HFF-Myc (cell line): ENCODE measurements at places on chromosomes 11 and 22.

DNA sequence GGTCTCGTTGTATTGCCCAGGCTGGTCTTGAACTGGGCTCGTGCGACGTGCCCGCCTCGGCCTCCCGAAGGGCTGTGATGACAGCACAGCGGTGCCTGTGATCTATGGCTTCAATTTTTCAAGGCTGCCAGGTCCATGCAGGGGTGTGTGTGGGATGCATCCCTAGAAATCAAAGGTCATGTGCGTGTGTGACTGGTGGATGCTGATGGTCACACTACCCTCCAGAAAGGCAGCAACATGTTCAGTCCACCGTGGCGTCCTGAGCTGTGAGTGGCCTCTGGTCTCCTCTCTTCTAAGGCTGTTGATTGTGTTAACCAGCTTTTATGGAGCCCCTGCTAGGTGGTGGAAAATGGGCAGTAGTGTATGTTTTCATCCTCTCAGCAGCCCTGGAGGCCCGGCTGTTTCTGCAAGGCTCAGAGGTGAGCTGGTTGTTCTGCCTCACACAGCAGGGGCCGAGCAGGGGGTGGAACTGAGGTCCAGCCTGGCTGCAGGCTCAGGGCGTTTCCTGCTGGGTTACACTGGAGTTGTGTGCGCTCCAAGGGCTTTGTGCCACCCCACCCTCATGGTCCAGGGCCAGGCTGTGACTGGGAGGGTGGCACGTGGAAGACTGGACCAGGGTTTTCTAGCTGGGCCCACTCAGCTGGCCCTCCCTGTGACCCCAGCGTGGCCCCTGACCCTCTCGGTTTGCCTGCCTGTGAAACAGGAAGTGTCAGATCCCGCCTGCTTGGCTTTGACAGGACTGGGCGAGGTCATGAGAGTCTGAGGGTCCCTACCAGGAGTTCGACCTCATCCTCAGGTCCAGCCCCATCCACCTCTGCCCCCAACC is 7.7 kb downstream of the BIK start:
- DNase-seq = no peak

DNA sequence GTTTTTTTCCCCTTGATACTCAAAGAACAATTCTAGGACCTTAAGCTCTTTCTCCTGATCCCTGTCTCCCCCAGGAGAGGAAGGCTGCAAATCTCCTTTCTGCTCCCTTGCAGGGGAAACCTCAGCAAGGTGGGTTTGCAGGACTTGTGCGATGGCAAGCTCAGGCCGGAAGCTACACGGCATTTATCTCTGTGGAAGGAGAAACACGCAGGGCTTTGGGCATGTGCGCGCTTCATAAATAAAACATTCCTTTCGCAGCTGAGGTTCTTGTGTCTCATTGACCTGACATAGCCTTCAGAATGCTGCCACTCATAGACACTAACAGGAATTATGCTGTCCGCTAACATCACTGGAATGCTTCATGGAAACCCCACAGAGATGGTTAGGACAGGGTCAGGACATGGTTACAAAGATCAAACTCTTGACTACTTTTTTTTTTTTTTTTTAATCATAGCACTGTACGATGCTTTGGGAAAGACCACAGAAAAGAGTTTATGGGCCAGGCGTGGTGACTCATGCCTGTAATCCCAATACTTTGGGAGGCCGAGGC is 42.6 kb downstream of the SLN start:
- no peak for DNase-seq

DNA sequence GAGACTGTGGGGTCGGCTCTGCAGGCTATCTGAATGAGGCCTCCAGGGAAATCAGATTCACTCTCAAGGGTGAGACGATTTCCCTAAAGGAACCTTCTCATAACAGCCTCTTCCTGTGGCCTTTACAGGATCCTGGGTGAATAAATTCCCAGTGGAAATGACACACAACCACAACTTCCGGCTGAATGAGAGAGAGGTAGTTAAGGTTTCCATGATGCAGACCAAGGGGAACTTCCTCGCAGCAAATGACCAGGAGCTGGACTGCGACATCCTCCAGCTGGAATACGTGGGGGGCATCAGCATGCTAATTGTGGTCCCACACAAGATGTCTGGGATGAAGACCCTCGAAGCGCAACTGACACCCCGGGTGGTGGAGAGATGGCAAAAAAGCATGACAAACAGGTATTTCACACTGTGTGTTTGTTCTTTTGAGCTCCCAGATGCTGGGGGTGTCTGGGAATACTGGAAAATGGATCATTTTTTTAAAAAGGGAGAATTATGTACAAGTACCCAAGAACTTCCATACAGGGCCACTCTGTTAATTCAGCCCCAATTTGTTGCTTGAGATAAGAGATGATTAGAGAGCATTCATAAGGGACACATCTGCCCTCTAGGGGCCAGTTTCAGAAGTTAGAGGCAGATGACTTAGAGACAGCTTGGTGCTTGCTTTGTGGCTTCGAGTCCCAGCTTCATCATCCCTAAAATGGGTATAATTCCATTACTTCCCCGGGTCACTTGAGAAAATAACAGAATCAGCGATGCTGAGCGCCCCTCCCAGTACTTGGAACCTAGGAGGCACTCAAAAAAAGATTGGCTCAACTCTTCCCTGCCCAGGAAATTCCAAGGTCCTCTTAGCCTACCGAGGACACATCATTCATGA is 10.2 kb downstream of the SERPIND1 start:
- peak; percentile 29 for DNase-seq

DNA sequence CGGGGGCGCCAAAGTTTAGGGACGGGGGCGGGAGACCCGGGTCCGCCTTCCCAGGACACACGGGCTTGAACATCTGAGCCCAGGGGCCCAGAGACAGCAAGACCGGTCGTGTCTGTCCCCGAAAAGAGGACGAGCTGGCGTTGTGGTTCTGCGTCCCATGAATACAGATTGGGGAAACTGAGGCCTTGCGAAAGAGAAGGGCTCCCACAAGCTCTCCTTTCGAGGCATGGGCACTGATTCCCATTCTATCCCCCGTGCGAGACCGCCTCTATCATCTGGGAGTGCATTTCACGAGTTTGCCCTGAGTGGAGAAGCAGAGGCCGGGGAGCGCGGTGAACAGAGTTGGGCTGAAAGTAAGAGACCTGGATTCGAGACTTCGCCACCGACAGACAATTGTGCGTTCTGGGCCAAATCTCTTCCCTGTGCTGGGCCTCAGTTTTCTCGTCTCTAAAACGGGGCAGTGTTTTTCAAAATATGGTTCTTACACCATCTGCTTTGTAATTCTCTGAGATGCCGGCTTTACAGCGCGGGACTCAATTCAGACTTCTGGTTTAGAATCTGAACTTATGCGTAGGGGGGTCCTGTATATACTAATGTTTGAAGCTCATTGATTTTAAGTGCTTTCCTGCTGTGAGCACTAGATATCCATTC is 471 bp downstream of the RNF185 start:
- no peak for DNase-seq

- no peak for DNase-seq
These were observed 24.5 kb downstream of the MMP20 start for GRCh38 chr11:102600666-102601065.

DNA sequence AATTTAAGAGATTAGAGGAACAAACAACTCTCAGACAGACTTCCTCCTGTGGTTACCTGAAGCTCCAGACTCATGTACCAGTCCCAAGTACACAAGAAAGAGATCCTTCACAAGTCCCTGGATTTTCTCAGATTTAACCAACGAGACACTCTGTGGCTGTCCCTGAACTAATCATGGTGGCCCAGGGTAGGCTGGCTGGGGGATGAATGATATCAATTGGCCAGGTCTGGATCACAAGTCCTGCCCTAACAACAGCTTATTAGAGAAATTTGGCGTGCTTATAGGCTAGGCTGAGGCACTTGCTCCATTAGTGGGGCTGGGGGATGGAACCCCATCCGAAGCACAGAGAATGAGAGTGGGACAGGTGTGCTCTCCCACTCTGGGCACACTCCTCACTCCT is 22.1 kb downstream of the HEPHL1 start:
- DNase-seq = no peak

- no peak for DNase-seq
These were observed 20.9 kb upstream of the SCUBE1 start for GRCh38 chr22:43364169-43364435.
